ENCODE measurements at places on chromosomes 5 and 9.
A peak's percentile ranks its signal among the peaks of the same experiment; 100 is the strongest.

- DNase-seq = no peak
These were observed 123.8 kb downstream of the FGF18 start for GRCh38 chr5:171543148-171543815.

DNA sequence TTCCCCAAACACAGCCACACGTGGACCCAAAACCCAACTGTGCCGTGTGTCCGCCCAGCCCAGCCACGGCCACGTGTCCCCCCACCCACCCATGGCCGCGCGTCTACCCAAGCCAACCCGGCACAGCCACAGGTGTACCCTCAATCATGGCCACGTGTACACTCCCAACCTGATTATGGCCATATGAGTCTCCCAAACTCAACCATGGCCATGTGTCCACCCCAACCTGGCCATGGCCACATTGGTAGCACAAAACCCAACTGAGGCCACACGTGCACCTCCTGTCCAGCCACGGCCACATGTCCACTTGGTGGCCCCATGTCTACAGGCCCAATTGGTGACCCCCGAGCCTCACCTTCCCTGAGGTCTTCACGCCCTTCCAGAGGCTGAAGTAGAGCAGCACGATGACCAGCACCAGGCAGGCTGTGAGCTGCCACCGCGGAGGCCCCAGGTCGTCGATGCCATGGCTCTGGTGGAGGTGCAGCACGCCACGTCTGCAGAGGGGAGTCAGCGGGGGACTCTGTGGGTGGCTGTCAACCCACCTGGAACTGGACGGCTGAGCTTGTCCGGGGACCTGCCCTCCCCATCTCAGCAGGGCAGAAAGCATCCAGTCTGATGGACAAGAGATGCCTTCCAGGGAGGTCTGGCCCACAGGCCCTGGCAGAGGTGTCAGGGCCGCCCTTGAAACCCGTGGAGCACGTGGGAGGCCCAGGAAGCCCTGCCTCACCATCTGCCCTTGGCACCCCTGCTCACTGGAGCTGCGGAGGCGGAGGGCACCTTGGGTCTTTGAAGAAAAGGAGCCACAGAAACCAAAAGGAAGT is 23.5 kb downstream of the SLC6A3 start:
- DNase-seq = peak; percentile 10

DNA sequence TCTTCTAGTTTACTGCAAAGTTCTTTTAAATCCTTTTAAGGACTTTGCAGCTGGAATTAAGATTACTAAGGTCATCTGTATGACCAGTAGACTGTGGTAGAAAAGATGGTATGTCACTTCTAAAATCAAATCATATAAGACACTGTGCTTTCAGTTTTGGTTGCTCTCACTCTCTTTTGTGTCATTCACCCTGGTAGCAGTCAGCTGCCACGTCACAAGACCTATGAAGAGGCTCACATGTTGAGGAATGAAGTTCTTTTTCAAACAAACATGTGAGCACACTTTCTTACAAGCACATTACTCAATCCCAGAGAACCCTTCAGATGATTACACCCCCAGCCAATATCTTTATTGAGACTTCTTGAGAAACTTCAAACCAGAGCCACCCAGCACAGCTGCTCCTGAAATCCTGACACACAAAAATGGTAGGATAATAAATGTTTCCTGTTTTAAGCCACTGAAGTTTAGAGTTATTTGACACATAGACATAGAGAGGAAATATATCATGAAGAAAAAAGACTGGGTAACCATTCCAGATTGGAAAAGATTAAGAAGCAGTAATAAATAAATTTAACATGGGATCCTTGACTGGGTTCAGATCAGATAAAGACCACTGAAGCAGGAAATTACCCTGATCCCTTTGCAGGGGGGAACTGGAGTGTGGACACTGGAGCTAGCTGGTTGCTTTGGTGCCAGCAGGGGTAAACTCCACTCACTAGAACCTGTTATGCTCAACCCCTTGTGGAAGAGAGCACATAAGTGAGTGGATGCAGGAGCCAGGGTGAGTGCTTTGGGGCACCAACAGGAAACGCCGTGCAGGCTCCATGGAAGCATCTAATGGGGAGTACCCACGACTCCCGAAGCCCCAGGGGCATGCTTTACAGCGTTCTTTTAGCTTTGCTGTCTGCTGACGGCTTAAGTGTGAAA is 64.1 kb downstream of the SLCO4C1 start:
- DNase-seq = no peak

- no peak for DNase-seq
These were observed 144.3 kb downstream of the MACIR start for GRCh38 chr5:103402851-103403250.

DNA sequence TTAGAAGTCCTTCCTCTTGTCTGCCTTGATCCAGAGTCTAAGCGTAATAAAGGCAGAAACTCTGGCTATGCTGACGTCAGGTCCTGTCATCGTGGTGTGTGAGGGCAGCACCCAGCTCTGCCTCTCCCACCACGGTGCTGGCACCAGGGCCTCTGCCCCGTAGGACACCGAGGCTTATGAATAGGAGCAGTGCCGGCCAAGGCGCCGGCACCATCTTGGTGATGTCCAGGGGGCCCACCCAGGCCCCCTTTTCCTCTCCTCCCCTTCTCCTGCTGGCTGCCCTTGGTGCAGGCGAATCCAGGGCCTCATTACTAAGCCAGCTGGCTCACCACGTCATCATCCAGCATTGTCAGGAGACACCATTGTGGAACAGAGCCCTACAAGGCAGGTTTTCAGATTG is 252.3 kb downstream of the FANCC start:
- DNase-seq = no peak

DNA sequence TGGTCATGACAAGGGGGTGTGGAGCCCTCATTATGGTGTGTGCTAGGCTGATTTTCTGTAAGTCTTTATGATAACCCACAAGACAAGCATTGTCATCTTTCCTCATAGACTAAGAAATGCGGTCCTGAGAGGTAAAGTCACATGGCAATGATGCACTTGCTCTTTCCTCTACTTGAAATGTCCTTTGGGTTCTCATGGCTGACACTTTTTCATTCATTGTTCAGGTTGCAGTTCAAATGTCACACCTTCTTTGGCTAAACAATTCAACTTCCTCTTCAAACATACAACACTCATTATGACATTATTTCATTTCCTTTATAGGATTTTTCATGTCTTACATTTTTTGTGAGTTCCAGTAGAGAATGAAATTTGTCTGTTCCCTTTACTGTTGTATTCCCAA is 323.6 kb upstream of the PRR16 start:
- DNase-seq = no peak

Data from activated T-cell treated with anti-CD3 and anti-CD28 coated beads, Interleukin-2, amount 50 U/mL, for 1 hour (primary cell).